AG09309 (cell line): ENCODE measurements at places on chromosomes 12 and 14.

DNA sequence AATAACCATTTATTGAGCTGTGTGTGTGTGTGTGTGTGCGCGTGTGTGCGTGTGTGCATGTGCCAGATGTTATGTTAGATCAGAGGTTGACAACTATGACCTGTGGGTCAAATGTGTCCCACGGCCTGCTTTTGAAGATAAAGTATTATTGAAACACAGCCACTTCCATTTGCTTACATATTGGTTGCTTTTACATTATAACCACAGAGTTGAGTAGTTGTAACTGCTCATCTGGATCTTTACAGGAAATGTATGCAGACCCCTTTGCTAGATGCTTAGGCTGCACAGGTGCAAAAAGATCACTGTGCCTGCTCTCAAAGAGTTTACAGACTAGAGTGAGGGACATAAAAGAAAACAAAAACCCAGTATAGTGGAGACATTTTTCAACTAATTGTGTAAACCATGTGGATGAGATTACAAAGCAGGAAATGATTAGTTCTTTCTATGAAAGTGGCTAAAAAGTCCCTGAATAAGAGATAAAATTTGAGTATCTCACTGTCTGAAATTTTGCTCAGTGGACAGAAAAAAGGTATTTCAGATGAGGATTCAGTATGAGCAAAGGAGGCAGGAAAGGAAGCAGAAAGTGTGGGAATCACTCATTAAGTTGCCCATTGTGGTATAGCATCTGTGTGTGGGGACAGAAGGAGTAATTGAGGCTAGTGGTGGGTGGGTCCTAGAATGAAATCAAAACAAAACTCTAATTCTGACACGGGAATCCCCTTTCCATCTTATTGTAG is 188.4 kb downstream of the PAH start:
- DNase-seq = no peak

GRCh38 chr14:56248442-56248841 is 130.2 kb downstream of the PELI2 start:
- DNase-seq = no peak

- no peak for DNase-seq
Observed at GRCh38 chr12:47400266-47400665, 305.6 kb downstream of the RPAP3 start.

GRCh38 chr14:81464253-81465002 is 64.3 kb upstream of the STON2 start:
- peak; percentile 14 for DNase-seq

GRCh38 chr12:2341871-2342270 is 289.1 kb downstream of the CACNA1C start:
- peak; percentile 75 for DNase-seq

- DNase-seq = peak; percentile 51
Observed at GRCh38 chr12:5096241-5096924, 52.7 kb downstream of the KCNA5 start.

- DNase-seq = no peak
Observed at GRCh38 chr14:100547633-100548294, 39.5 kb downstream of the BEGAIN start.

- DNase-seq = no peak
Observed at GRCh38 chr12:70784042-70784668, 136.4 kb downstream of the PTPRR start.

DNA sequence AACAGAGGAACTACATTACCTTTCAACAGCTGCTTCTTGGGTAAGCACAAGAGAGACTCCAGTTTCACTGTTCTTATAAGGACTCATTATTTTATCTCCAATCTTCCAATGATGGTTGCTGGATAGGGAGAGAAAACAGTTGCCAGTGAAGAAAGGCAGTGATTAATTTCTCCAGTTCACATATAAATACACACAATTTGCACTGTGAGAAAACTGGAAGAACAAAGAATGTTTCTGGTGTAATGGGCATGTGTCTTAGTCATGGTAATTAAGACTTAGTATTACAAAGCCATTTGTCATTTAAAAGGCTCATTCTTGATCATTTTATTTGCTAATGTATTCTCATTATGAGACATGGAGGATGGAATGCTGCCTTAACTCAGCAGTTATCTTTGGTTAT is 78.0 kb upstream of the FAR2 start:
- no peak for DNase-seq

DNA sequence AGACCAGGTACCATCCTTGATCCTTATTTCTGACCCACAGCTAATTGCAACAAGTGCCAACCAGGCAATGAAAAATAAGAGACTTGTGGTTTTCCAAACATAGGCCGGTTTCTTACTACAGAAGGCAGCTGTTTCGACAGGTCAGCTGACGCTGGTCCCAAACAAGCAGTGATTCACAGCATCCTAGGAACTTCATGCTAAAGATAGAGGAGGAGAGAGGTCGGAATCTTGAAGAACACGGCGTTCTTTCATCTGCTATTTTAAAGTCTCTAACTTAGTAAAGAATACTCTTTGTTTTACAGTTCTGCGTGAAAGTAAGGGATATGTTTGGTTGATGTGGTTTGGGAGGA is 28.1 kb upstream of the ADGRD1 start:
- no peak for DNase-seq

GRCh38 chr12:124682425-124683151 is 115.2 kb upstream of the NCOR2 start:
- DNase-seq = no peak

DNA sequence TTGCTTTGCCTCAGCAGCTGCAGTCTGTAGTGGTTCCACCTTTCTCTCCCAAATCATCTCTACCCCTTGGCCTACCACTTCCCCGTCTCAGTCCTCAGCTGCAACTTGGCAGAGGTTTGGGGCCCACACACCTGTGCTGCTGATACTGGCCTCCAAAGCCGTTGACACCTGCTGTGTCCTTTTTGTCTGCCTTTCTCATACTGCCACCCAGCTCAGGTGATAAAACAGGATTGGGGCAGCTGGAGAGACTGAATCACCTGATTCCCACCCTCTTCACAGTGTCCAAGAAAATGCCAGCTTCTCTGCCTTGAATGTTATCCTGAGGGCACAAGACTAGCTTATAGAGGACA is 103.7 kb downstream of the ETV6 start:
- no peak for DNase-seq

GRCh38 chr12:91072931-91073330 is 15.1 kb upstream of the KERA start:
- DNase-seq = no peak

DNA sequence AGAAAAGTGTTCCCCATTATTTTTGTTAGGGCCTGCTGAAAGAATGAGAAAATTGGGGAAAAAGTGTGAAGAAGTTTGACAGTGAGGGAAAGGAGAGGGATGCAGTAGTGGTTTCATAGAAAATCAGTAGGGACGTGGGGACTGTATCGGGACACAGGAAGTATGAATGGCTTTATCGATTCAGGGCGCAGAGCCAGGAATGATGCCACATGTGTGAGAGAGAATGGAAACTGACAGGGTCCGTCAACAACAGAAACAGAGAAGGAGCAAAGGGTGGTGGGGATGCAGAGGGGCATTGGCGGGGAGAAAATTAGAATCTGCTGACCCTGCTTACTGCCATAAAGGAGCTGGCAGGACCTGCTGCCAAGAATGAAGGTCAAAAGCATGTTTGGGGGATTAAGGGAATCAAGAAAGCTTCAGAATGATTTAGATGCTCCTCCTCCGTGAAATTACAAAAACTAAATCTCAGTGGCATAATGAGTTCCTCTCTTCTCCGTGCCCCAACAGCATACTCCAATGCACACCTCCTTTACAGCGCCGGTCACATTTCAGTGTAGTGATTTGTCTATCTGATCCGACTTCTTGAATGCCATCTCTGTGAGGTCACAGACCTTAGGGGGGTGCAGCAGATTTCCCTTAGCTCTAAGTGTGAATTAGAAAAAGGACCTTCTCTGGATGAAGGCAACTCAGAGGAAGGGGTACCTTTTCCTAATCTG is 92.6 kb downstream of the EMP1 start:
- DNase-seq = no peak

GRCh38 chr12:53645165-53645564 is 19.0 kb upstream of the ATF7 start:
- no peak for DNase-seq

DNA sequence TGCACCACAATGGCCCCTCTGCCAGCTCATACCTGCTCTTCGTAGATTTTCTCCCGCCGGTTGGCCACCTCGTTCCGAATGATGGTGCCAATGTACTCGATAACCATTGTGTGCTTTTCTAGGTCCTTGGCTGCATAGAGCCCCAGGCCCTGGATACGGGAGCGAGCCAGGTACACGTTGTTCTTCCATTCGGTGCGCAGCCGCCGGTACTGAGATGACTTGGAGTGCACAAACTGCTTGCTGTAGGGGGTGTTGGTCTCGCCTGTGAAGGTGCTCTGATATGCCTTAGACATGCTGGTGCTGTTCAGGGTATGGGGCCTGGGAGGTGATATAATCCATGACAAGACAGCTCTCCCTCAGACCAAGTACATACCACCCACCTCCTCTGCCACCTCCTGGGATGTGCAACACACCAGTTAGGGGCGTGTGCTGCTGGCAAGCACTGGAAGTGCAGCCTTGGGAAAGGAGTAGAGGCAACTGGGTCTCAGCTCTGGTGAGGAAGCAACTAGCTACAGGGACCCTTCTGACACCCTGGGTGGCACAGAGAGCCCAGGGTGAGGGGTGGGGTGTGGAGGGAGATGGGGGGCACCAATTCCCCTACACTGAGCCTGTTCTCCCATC is 4.1 kb upstream of the PRKAG1 start:
- no peak for DNase-seq

- DNase-seq = no peak
Observed at GRCh38 chr14:101359221-101360053, 201.9 kb upstream of the DIO3 start.

GRCh38 chr12:117328556-117329100 is 32.8 kb downstream of the NOS1 start:
- DNase-seq = no peak

DNA sequence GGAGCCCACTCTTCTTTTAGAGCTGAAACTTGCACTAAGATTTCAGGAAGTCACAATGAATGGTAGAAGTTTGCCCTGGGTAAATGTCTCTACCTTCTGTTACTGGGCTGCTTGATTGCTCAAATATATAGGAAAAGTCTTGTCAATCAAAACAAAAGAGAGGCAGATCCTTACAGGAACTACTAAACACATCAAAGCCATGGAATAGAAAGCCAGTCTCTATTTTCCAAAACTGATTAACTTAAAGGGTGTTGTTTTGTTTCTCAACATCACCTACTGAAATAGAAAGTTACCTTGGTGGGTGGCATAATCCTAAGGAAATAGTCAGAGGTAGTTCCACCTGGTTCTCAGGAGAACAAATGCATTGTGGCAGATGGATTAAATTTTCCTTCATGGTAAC is at the start of gene GPHB5:
Gene GPHB5 (minus strand): TSS at position 101 of the 400 bp plus-strand sequence. CDS start 1,086 bp downstream, outside the sequence.
- DNase-seq = no peak

GRCh38 chr14:100290607-100291304 is 15.5 kb downstream of the SLC25A29 start:
- DNase-seq = no peak

DNA sequence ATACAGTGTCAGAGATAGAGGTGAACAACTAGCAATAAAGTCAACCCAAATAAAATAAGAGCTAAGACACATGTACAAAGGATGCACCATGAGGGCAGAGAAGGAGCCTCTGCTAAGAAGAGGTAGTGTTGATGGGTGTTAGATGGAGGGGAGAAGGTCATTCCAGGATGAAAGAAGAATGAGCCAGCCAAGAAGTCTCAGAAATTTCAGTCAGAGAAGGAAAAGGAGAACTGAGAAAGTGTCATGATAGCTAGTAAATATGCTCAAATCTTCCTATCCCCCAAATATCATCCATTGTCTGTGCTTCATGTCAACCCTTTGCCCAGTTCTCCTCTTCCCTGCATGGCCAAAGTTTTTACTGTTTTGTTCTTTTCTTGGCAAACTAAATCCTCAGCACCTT is 225.2 kb upstream of the BTG1 start:
- DNase-seq = no peak

- no peak for DNase-seq
Observed at GRCh38 chr12:83113945-83114344, 427.2 kb downstream of the TMTC2 start.

DNA sequence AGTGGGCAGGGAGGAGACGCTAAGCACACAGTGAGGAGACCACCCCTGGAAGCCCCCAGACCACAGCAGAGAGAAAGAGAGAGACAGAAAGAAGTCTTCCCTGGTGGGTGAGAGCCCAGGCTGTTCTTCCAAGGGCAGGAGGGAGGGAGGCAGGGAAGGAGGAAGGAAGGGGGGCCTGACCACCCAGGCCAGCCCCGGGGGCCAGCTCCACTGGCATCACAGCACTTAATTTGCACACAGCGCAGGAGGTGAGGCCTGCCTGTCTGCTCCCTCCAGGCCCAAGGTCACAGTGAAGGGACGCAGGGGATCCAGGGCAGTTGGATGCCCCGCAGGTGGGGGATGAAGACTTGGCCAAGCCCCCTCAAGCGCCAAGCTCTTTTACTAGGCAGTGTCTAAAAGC is 141.9 kb upstream of the C14orf180 start:
- DNase-seq = no peak
